ENCODE measurements at places on chromosomes 16 and 17. TPM values are rescaled to one million over a fixed set of nuclear protein-coding genes. Genes with fewer than 3 reads are reported as not detected.
A peak's percentile ranks its signal among the peaks of the same experiment; 100 is the strongest.

Gene TP53TG3C
- total RNA-seq = not detected

Gene PERCC1
- not detected for total RNA-seq

Gene TBC1D28
- total RNA-seq = not detected

Gene CTRB1
- total RNA-seq = 0.14 TPM

Gene SLC7A5
- 4.3 TPM for total RNA-seq

DNA sequence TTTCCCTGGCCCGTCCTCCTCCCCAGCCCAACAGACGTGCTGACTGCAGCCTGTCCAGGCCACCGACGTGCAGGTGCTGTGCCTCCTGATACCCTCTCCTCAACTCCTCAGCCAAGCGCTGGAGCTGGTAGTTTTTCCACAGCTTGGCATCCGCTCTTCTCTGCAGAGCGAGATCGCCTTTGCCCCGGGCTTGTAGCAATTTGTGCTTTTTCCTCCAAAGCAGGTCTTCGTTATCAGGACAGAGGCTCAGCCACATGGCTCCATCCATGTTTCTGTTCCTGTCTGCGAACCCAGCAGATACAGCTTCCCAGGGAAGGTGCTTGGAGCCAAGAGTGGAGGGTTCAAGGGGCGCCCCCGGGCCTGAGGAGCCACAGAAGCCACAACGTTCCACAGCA, 10.9 kb downstream of the CEP295NL start:
- H3K4me1 ChIP-seq = peaks cover 6% of the 10 kb centered on the region
- H3K4me3 ChIP-seq = no peak overlapping the region
- H3K27ac ChIP-seq = no peak overlapping the region

DNA sequence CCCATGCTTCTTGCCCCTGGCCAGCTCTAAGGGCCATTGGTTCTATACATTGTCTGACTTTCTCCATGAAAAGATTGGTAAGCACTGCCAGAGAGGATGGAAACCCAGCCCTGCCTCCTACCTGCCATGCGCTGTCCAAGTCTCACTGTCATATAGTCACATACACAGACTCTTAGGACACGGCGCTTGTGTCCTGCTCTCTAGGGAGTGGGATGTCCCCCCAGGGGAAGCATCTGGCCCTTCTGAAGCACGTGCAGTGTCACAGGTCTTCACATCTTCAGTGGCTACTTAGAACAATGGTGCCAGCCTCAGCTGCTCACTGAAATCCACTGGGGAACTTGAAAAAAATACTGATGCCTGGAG, 38.7 kb downstream of the MYO18A start:
- H3K4me1 ChIP-seq = peaks cover 21% of the 10 kb centered on the region
- H3K36me3 ChIP-seq = peaks cover 9% of the 10 kb centered on the region
- H3K27me3 ChIP-seq = no peaks in the 10 kb centered on the region
- DNase-seq = no peak

GRCh38 chr17:36859003-36859300, 78.3 kb upstream of the LHX1 start:
- no peak for DNase-seq
- H3K27me3 ChIP-seq = peaks cover 14% of the 10 kb centered on the region
- no peaks in the 10 kb centered on the region for H3K36me3 ChIP-seq

DNA sequence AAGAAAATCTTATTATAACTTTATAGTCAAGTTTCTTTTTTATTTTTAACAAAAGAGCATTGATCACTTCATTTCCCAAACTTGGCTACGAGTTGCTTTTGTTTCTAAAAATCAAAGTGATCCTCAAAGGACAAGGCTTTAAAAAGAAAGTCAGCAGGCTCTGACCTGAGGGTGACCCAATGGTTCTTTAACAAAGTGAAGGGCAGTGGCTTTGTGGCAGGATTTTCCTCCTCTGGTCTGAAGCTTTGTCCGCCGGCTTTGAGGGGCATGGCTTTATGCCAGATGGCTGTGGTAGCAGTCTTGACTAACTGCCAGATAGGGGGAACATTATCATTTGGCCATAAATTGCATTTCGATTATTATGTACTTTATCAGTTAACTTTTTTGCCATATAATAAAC, 28.5 kb downstream of the IQCK start:
- no peak overlapping the region for H3K27ac ChIP-seq
- DNase-seq = no peak
- H3K27me3 ChIP-seq = no peaks in the 10 kb centered on the region
- H3K36me3 ChIP-seq = no peaks in the 10 kb centered on the region

GRCh38 chr16:83887080-83887479, 11.8 kb upstream of the MLYCD start:
- H3K4me3 ChIP-seq = no peak overlapping the region
- no peaks in the 10 kb centered on the region for H3K4me1 ChIP-seq
- H3K36me3 ChIP-seq = no peaks in the 10 kb centered on the region
- DNase-seq = no peak
- H3K27ac ChIP-seq = no peak overlapping the region
- H3K27me3 ChIP-seq = no peaks in the 10 kb centered on the region

DNA sequence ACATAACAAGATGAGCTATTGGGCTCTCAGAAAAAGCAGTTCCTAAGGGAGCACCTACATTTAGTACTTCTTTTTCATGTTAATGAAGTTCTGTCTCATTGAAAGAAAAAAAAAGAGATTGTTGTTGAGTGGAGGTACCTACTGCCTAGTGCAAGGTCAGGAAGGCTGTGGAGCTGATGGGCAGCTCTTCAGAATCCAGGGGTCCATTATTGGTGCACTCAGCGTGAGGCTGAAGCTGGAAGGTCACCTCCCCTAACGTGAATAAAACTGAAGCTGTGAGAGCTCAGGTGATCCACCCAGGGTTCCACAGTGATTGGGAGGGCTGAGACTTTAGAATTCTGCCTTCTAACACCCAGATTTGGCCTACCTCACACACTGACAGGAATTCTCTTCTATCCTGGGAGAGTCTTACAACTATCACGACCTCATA, 153.9 kb upstream of the TBX2 start:
- no peak for DNase-seq
- H3K4me1 ChIP-seq = no peaks in the 10 kb centered on the region
- no peaks in the 10 kb centered on the region for H3K36me3 ChIP-seq
- no peak overlapping the region for H3K27ac ChIP-seq

- H3K27me3 ChIP-seq = no peaks in the 10 kb centered on the region
- H3K4me3 ChIP-seq = no peak overlapping the region
- peaks cover 12% of the 10 kb centered on the region for H3K36me3 ChIP-seq
These were observed 176.0 kb downstream of the AATF start for GRCh38 chr17:37124821-37125173.

GRCh38 chr17:38894276-38894675, 24.4 kb downstream of the LASP1 start:
- peak overlapping the region; percentile 93 for H3K27ac ChIP-seq
- no peaks in the 10 kb centered on the region for H3K27me3 ChIP-seq
- H3K4me3 ChIP-seq = no peak overlapping the region
- no peak for DNase-seq
- peaks cover 90% of the 10 kb centered on the region for H3K4me1 ChIP-seq

- no peak for DNase-seq
- H3K27me3 ChIP-seq = no peaks in the 10 kb centered on the region
- peaks cover 27% of the 10 kb centered on the region for H3K4me1 ChIP-seq
- H3K27ac ChIP-seq = no peak overlapping the region
- peaks cover 4% of the 10 kb centered on the region for H3K36me3 ChIP-seq
These were observed 70.6 kb downstream of the SREBF1 start for GRCh38 chr17:17766077-17766743.

DNA sequence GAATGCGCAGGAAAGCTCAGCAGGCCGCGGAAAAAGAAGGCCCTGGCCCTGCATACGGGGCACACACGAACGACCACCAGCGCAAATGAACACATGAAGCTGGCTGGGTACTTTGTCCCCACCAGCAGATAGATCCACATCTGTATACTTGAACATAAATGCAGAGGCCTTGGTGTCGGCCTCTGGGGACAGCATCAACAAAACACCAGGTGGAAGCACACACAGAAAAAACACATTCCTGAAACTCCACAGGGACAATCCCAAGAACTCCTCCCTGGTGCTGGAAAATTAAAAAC, 606 bp upstream of the ZBTB4 start:
- H3K36me3 ChIP-seq = no peaks in the 10 kb centered on the region
- H3K4me1 ChIP-seq = peaks cover 62% of the 10 kb centered on the region
- H3K27ac ChIP-seq = peak overlapping the region; percentile 91
- DNase-seq = no peak
- no peaks in the 10 kb centered on the region for H3K27me3 ChIP-seq

- no peaks in the 10 kb centered on the region for H3K36me3 ChIP-seq
- H3K4me3 ChIP-seq = no peak overlapping the region
- H3K27ac ChIP-seq = no peak overlapping the region
- DNase-seq = peak; percentile 23
- no peaks in the 10 kb centered on the region for H3K4me1 ChIP-seq
These were observed 38.3 kb downstream of the ABCC12 start for GRCh38 chr16:48117217-48118105.

- H3K27me3 ChIP-seq = no peaks in the 10 kb centered on the region
- H3K4me3 ChIP-seq = no peak overlapping the region
- H3K36me3 ChIP-seq = no peaks in the 10 kb centered on the region
- H3K4me1 ChIP-seq = peaks cover 87% of the 10 kb centered on the region
- DNase-seq = peak; percentile 68
These were observed 27.8 kb downstream of the TK2 start for GRCh38 chr16:66521951-66522771.

All from thymus (tissue), 14 donors.